ENCODE measurements at places on chromosomes 16 and 17. TPM values are rescaled to one million over a fixed set of nuclear protein-coding genes. Genes with fewer than 3 reads are reported as not detected.

DNA sequence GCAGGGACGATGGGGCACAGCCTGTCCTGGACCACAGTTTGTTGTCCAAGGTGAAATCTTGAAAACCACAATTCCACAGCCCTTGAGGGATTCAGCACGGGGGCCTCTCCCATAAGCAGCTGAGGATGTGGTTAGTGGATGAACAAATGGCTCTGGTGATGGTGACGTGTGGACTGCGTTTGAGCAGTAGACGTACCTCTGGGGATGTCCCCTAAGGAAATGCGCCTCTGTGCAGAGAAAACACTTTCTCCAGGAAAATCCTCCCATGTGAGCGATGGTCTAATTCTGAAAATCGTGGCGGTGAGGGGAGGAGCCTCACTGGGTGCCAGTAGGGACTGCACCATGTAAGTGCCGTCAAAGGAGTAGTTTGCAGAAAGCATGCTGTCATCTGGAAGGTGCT, 2.7 kb upstream of the SEPTIN12 start:
- no peak for DNase-seq

GRCh38 chr16:59201821-59202220, 467.7 kb upstream of the GOT2 start:
- DNase-seq, result no peak

DNA sequence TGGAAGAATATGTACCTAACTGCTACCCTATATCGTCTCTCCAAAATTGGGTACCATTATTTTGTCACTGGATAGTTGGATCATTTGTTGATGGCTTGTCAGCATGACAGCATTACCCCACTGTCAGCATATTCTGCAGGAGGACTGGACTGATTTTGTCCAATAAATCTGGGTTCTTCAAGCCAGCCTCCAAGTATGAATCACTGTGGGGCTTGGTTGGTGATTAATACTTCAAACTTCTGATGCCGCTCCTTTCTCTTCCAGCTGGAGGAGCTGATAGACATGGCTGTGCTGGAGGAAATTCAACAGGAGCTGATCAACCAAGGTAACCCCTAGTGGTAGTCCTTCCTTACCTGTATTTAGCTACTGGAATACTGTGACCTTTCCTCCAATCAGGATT, 2.5 kb downstream of the RPAIN start:
- peak; percentile 86 for DNase-seq

GRCh38 chr17:34711646-34712045, 132.3 kb downstream of the TMEM132E start:
- no peak for DNase-seq

DNA sequence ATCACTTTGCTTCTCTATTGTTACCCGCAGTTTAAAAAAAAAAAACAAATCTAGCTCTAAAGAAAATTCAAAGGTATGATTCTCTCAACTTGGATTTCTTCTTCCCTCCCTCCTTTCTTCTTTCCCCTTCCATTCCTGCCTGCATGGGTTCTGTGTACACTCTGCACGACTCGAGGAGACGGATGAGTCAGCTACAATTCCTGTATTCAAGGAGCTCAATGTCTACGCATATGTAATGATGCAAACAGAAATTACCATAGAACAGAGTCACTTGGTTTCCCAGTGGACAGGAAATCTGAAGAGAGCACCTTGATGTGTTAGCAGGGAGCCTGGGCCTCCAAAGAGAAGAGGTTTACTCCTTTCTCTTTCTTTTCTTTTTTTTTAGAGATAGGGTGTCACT, 92.3 kb downstream of the VPS53 start:
- peak; percentile 72 for DNase-seq

The FAM83G gene
- total RNA-seq, result 26.3 TPM

The HAGH gene
- 85.2 TPM for total RNA-seq

Data from A172 (cell line).